Stimulated activated CD8-positive, alpha-beta memory T cell treated with anti-CD3 and anti-CD28 coated beads, Interleukin-12 subunit alpha, Interleukin-12 subunit beta, amount 100 ng/mL, for 1 hour (primary cell): ENCODE measurements at places on chromosomes 5 and 9.

- no peak for DNase-seq
Measured at GRCh38 chr5:167295681-167296005, 995.8 kb upstream of the WWC1 start.

DNA sequence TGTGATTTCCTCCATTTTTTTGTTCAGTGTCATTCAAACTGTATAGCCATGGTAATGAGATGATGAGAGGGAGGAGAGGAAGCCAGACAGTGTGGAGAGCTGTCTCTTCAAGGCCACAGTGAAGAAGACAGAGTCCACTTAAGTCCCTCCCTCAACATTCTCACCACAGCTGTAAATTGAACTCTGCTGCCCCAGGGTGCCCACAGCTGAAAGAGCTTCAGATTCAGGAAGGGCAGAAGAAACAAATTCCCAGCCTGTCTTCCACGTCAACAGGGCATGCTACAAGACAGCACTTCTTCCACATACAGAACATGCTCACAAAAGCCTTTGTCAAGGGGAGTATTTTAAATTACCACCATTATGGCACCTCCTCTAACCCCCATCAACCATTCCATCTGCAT, 100.4 kb downstream of the KLHL3 start:
- DNase-seq: no peak

GRCh38 chr5:115418788-115419187, 122.3 kb upstream of the CCDC112 start:
- no peak for DNase-seq

DNA sequence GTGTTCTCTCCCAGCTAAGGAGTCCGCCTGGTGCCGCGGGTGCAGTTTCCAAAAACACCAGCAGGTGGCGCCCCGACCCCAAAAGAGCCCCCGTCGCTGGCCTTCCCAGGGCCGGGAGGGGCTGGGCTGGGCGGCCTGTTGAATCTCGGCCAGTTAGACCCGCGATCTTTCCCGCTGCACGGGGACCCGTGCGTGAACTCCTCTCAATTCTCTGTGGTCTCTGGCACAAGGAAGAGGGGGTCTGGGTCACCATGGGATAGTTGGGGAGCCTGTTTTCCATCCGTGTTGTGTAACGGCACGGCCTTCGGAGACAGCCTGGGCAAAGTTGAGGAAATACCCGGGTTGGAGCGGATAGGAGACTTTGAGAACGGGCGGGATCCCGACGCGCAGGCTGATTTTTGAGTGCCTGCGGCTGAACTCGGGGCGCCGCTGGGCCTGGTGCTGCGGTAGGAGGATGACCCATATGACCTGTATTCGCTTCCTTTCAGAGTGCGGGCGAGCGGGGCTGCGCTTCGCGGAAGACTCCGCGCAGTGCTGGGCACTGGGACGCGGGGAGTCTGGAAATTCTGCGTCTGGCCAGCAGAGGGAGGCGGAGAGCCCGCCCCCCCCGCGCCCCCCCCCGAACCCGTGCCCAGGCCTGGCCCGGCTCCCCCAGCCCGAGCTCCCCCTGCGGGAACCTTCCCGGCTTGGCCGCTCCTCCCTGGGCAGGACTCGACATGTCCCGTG, 7.9 kb upstream of the PSD2 start:
- DNase-seq: peak; percentile 76

DNA sequence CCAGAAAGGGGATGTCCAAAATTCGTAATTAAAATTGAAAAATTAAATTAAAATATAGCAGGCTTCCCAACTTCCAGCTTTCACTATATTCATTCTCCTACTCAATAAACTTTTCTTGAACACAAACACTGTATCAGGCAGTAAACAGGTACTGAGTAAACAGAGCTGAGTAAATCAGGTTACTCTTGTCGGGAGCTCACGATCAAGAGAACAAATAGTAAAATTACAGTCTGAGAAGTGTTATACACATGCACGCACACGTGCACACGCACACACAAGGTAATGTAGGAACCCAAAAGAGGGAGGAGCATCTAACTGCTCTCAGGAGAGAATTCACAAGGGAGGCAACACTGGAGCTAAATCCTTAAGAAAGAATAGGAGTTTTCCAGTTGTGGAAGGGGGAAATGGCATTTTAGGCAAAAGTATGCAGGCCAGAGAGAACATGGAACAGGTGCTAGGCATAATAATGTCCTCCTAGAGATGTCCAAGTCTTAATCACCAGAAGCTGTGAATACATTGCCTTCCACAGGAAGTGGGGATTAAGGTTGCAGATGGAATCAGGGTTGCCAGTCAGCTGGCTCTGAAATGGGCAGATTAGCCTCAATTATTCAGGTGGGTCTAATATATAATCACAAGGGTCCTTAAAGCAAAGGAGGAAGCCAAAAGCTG, 598.8 kb upstream of the BRINP1 start:
- DNase-seq: no peak

- no peak for DNase-seq
Measured at GRCh38 chr5:56917534-56917933, 8.1 kb downstream of the SETD9 start.

DNA sequence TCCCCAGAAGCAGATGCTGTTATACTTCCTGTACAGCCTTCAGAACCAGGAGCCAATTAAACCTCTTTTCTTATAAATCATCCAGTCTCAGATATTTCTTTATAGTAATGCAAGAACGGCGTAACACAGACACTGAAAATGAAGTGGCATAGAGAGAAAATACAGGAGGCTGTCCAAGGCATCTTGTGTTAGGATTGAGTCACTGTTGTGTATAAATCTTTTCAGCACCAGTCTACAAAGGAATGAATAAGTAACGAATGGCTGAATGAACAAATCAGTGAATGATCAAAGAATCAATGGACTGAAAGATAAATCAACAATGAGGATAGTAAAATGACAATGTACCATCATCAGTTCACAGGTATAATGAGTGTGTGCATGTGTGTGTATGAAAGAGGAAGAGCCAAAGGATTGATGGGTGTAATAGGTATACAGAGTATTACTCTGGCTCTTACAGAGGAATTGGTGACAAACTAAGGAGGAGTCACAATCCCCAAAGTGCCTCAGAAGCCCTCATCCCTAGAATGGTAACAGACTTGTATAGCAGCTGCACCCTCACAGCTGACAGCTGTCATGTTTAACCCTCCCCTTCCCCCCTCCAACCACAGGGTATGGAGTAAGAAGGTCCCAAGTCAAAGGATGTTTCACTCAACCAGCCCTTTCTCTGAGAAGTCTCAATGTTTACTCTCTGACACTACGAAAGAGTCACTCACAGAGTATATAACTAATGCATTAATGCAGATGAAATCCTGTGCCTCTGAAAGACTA, 29.8 kb upstream of the MIER3 start:
- DNase-seq: no peak
